ENCODE measurements at places on chromosomes 7 and 10.

- peak; percentile 5 for DNase-seq
Observed at GRCh38 chr7:86914551-86914950, 144.9 kb downstream of the ELAPOR2 start.

DNA sequence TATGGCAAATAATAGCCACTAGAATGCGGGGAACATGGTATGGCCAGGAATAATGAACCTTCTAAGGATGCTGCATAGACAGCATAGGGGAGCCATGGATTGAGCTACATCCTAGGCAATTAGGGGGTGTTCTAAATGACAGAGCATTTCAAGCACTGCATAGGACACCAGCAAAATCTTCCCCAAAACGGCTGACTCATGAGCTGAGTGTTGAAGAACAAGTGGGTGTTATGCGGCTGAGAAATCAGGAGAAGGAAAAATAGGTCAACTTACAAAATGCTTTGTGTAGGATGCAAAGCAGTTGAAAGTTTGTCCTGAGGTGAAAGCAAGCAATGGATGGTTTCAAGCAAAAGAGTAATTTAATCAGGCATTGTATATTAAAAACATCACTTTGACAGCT, 1023.5 kb upstream of the C7orf33 start:
- DNase-seq = no peak

GRCh38 chr10:132543916-132544743, 6.5 kb downstream of the INPP5A start:
- DNase-seq = no peak

DNA sequence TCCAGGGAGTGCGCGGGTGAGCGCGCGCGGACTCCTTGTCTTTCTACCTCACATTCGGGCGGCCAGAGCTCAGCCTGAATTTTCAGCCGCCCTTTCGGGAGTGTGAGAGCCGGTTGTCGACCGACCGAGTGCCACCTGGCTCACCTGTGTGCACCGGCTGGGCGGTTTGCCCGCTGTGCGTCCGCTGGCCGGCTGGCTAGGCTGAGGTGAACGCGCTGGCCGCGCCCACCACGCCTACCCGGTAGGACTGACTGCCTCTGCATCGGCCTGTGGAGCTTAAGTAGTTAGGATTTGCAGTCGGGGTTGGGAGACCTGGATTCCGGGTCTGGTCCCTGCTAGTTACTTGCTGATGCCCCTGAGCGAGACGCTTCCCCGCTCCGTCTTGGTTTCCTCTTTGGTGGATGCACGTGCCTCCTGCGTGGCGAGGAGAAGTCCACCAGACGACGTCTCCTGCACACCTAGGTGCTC, 553 bp downstream of the TSPAN15 start:
- peak; percentile 44 for DNase-seq

DNA sequence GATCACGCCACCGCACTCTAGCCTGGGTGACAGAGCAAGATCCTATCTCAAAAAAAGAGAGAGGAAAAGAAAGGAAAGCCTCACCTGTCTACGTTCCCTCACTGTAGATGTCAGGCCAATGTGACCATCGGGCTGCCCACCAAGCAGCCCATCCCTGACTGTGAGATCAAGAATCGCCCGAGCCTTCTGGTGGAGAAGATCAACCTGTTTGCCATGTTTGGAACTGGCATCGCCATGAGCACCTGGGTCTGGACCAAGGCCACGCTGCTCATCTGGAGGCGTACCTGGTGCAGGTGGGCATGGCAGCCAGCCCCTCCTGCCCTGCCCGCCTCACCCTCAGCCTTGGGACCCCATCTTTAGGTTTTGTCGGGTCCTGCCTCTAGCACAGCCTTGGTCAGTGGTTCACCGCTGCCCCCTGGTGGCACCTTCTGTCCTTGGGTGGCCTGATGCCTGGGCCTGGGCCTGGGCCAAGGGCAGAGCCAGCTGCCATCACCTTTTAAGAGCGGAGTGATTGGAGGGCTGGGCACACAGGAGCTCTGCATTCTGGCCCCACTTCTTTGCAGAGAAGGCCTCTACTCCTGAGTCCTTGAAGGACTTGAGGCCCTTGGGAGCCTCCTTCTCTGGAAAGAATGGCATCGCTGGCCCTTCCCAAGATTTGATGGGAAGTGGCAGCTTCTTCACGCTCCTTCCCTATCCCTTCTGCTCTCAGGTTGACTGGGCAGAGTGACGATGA, 14.4 kb upstream of the AHCYL2 start:
- DNase-seq = peak; percentile 60

DNA sequence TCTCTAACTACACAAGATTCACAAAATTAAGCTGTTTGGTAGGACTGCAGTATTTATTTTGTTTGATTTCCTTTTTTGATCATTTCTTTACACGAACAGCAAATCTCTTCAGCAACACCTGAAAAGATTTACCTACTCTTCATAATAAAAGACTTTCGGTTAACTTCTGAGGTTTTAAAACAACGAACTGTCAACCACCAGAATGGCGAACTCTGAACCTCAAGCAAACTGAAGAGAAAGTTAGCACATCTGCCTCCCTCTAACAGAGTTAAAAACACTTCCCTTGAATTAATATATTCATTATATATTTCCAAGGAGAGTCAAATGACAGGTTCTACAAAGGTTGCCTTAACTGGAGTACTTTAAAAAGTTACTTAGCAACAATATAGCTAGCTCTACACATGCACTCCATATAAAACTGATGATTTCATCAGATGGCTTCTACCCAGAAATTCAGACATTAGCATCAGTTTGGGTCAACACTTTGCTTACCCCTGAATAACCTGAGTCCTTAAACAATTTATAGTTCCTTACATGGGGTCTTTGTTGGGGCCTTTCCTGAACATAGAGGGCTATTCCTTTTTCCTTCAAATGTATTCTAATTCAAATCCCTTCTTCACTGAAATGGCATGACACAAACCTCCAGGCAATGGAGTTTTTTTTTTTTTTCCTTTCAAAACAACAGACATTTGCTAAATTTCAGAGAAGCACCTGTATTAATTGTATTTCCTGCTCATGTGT, 118.3 kb downstream of the SEM1 start:
- DNase-seq = no peak

DNA sequence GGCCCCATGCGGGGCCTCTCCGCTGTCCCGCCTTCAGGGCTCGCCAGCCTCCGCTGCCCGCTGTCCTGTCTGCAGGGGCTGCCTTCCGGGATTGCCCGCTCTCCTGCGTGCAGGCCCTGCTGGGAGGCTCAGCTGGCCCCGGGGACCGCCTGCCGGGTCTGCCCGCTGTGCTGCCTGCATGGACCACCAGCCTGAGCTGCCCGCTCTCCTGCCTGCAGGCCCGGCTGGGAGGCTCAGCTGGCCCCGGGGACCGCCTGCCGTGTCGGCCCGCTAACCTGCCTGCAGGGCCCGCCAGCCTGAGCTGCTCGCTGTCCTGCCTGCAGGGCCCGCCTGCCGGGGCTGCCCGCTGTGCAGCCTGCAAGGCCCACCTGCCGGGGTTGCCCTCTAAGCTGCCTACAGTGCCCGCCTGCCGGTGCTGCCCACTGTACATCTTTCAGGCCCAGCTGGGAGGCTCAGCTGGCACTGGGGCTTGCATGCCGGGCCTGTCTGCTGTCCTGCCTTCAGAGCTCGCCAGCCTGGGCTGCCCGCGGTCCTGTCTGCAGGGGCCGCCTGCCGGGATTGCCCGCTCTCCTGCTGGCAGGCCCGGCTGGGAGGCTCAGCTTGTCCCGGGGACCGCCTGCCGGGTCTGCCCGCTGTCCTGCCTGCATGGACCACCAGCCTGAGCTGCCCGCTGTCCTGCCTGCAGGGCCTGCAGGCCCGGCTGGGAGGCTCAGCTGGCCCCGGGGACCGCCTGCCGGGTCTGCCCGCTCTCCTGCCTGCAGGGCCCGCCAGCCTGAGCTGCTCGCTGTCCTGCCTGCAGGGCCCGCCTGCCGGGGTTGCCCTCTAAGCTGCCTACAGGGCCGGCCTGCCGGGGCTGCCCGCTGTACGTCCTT, 165.1 kb downstream of the GLRX3 start:
- no peak for DNase-seq

- DNase-seq = no peak
Observed at GRCh38 chr10:218798-219197, 83.5 kb downstream of the ZMYND11 start.

DNA sequence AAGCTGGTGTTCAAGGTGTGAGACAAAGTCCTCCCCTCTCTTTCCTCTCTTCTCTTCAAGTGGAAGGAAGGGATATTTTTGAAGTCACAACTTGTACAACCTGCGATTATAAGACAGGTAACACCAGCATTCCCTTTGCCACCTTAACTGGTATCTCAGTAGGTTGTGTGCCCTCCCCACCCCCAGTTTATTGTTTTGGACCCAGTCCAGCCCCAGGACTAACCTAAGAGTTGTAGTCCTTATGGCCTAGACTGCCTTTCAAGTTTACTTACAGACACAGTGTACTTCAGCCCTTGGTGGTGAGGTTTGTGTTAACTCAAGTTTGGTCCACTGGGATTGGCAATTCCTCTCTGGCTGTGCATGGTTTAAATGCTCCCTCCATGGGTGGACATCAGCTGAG, 26.8 kb upstream of the CYP2C8 start:
- no peak for DNase-seq

- DNase-seq = no peak
Observed at GRCh38 chr10:86824151-86824550, 67.7 kb downstream of the BMPR1A start.

- DNase-seq = no peak
Observed at GRCh38 chr10:124678557-124679240, 65.5 kb downstream of the FAM53B start.

GRCh38 chr7:71538210-71538609, 406.3 kb downstream of the GALNT17 start:
- DNase-seq = no peak

DNA sequence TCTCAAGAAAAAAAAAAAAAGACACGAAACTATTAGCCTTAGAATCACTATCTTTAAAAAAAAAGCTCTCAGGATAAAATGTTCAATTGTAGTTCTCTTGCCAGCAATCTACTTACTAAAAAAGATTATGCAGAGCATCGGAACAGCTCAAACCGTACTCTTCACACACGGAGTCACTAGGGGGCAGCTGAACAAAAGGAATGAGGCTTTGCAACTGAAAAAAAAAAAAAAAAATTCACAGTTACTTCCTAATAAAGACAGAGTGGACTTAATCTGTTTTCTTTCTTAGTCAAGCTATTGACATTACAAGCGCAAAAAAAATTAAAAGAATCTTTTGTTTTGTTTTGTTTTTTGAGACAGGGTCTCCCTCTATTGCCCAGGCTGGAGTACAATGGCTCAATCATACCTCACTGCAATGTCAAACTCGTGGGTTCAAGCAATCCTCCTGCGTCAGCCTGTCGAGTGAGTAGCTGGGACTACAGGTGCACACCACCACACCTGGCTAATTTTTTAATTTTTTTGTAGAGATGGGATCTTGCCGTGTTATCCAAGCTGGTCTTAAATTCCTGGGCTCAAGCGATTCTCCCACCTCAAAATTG, 11.5 kb downstream of the PMS2 start:
- peak; percentile 73 for DNase-seq

GRCh38 chr7:110962826-110963225, 128.1 kb upstream of the LRRN3 start:
- DNase-seq = no peak

DNA sequence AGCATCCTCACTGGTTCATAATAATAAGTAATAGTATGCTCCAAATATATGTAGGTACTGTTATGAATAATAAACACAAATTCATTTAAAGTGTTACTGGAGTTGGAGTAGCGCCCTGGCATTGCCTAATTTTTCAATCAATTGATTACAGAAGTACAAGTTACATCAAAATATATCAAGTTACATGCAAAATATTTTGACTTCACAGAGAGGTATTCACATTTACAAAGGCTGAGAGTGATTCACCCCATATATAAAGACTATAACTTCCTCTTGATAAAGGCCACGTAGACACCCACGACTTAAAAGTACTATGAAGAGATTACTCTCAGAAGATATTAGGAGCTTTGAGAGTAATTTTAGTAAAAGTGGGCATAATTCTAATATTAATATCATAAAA, 13.6 kb upstream of the COL17A1 start:
- no peak for DNase-seq

- DNase-seq = no peak
Observed at GRCh38 chr10:126463286-126463685, 75.0 kb upstream of the ADAM12 start.

- no peak for DNase-seq
Observed at GRCh38 chr7:3307435-3307834, 6.4 kb downstream of the SDK1 start.

GRCh38 chr7:46131916-46132795, 211.1 kb upstream of the IGFBP3 start:
- DNase-seq = peak; percentile 40

DNA sequence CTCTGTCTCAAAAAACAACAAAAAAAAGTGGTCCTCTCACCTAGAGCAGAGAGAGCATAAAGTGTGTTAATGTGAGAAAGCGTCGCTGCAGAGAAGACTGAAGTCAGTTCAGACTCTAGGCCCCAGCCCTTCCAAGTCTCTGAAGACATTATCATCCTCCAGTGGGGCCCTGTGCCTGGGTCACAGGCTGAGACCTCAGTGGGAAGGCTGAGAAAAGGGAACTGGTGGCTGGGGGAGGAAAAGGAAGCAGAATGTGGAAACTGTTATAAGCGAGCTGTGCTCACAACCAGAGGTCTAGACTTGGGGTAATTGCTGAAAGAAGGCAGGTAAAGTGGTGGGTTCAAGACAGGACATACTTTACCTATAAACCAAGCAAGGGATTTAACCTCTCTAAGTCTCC, 4.9 kb upstream of the RRP12 start:
- DNase-seq = no peak

DNA sequence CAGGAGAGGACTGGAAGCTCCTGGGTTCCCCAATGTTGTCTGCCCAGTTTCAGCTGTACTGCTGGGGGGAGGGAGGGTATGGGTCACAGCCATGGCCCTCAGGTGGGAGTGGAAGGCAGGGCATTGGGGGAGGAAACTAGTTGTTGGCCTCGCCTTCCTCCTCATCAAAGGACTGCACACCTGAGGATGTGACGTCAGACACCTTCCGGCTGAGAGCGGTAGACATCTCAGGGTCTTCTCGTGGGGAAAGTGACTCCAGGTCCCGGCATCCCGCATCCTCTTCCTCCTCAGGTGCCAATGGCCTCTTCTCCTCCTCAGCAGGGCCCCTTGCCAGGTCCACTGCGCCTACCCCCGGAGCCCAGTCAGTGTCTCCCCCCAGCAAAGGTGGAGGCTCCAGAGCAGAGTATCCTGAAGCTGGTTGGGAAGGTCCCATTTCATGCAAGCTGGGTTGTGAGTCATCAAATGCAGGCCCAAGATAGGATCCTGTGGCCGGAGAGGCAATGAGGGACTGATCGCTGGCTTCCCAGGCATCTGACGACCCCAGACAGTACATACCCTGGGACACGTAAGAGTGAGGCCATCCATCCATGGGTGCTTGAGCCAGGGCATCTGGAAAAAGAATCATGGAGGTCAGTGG, 6.0 kb downstream of the FAM131B start:
- DNase-seq = no peak
